ENCODE measurements at places on chromosomes 1 and 21. TPM values are rescaled to one million over a fixed set of nuclear protein-coding genes. Genes with fewer than 3 reads are reported as not detected.

DNA sequence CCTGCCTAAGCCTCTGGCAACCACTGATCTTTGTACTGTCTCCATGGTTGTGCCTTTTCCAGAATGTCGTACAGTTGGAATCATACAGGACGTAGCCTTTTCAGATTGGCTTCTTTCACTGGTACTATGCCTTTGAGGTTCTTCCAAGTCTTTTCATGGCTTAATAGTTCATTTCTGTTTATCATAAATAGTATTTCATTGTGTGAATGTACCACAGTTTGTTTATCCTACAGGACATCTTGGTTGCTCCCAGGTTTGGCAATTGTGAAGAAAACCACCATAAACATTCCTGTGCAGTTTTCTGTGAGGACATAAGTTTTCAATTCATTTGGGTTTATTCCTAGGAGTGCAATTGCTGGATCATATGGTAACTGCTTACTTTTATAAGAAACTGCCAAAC is 190.6 kb upstream of the RAB4A start:
- DNase-seq, result peak; percentile 11

DNA sequence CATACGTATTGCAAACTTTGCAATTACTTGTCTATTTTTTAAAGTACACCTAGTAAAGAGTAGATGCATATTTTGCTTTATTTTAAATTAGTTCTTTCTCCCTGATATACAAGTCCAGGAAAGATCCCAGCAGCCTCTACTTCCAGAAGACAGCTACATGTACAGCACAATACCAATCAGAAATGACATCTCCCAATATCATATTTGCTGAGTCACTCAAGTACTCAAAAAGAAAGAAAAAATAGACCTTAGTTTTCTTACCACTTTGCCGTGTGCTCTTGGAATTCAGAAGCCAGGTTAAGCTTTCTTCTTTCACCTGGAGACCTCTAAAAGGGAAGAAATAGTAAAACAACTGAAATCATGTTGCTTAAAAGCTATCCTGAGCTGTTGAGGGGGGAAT is 412.6 kb upstream of the RUNX1 start:
- DNase-seq, result no peak

DNA sequence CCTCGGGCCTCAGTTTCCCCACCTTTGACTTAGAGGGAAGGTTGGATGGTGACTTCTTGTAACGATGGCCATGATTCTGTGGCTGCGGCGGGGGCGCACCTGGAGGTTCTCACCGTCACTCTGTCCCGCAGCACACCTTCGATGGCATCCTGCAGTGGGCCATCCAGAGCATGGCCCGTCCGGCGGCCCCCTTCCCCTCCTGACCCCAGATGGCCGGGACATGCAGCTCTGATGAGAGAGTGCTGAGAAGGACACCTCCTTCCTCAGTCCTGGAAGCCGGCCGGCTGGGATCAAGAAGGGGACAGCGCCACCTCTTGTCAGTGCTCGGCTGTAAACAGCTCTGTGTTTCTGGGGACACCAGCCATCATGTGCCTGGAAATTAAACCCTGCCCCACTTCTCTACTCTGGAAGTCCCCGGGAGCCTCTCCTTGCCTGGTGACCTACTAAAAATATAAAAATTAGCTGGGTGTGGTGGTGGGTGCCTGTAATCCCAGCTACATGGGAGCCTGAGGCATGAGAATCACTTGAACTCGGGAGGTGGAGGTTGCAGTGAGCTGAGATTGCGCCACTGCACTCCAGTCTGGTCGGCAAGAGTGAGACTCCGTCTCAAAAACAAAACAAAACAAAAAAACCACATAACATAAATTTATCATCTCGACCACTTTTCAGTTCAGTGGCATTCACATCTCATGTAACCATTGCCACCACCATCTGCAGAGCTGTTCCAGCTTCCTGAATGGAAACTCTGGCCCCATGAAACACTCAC is 2.1 kb upstream of the PFKL start:
- DNase-seq, result peak; percentile 86

DNA sequence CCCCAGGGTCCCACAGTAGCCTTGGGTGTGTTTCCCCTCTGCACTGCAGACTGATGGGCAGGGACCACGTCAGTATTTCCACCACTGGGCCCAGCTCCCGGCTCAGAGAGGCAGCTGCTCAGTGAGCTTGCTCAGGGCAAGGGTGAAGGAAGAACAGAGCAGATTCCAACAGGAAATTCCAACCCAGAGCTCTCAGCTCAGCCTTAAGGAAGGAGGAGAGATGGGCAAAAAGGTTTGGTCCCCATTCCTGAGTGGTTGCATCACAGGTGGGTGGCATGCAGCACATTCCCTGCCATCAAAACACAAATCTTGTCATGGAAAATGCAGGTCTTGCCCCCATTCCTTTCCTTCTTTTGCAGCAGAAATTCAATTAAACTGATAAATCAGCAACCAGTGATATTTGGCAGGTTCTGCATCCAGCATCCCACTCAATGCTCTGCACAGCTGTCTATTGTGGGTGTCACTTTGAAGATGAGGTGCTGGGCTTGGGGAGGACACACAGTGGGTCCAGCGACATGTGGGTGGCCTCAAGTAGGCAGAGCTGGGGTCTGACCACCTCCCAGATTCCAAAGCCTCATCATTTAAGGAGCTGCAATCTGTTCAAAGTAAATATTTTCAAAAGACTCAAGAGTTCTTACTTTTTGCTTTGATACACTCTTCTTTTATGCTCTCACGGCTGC is 315.4 kb downstream of the DSCAM start:
- no peak for DNase-seq

DNA sequence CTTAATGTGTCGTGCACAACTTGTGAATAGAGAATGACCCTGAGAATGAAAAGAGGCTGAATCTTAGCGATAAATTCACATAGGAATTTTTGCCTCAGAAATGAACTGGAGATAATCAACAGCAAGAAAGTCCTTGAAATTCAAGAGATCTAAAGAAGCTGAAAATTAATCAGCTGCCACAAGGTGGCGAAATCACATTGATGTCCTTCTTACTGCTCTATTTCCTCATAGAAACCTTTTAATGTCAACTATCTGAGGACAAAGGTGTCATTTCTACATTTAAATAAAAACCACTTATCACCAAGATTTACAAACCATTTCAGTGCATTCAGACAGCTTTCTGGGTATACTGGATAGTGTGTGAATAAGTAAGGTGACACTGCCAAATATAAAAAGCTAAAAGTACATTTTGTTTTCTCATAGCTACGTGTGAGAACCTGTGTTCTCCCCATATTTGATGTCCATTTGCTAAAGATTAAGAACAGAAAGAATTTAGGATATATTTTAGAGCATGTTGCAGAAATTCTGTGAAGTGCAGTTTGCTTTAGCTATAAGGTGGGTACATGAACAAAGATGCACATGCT is 485.3 kb upstream of the PTBP2 start:
- DNase-seq, result no peak

- DNase-seq, result no peak
Measured at GRCh38 chr1:109910963-109911798, 532 bp downstream of the CSF1 start.

DNA sequence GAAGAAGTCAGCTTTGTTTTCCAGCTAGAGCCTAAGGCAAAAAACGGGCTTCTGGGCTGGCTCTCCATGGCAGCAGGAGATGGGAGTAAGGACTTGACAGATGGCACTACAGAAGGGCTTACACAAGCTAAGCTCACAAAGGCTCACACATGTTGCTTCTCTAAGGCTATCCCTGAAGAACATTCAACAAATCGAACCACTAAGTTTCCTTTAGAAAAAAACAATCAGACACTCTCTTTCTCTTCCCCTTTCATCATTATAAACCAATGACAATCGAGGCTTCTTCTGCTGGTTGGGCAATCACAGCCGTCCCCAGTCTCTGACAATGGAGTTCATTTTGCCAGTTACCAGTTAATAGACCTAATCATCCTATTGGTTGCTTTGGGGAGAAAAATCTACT is 40.5 kb downstream of the TRIT1 start:
- DNase-seq, result no peak

DNA sequence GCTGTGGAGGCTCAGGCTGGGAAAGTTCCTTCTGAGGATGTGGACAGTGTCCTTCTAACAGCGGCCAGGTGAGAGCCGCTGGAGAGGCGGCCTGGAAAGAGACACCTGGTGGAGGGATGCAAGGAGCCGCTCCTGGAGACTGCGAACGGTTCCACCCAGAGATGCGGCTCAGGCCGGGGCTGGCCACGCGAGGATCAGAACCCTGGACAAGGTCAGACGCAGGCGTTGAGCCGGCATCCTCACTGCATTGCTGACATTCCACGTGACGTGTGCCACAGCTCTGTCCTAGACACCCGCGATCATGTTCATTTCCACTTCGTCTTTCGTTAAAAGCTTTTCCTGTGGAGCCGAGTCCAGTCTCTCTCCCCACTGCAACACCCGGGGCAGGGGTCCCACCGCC is 28.8 kb downstream of the CFAP74 start:
- DNase-seq, result no peak

- no peak for DNase-seq
Measured at GRCh38 chr1:209455145-209455544, 128.4 kb upstream of the CAMK1G start.

DNA sequence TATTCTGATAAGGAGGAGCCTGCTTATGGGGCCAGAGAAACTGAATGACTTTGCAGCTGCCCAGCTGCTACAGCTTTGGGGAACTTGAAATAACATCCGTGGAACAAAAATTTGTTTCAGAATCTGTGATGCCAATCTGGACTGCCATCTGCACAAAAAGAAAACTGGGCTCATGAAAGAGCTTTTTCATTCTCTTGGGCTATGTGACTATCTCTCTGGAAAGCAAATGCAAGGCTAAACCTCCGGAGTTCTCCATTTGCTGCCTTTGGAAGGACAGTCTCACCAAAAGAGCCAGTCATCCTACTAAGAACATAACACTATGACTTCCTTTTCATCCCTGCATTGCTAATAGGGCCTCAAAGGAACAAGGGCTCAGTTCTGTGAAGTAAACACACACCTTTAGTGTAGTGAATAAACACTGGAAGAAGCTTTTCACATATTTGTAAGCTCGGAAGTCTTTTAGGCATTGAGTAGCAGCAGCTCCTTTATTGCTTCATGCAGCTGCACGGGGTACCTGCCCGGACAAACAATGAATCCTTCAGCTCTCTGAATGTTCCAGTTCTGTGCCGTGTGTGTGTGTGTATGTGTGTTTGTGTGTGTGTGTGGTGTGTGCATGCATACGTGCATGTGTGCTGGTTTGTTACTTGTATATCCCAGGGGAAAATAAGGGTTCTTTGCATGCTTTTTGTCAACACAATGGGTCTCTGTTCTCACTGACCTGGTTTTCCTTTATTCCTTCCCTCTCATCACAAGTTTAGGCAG is 255.5 kb upstream of the SGIP1 start:
- no peak for DNase-seq

GRCh38 chr1:244833734-244834542 is 1.5 kb upstream of the COX20 start:
- DNase-seq, result peak; percentile 67

- DNase-seq, result no peak
Measured at GRCh38 chr1:65297706-65298105, 11.6 kb upstream of the DNAJC6 start.

Gene SELENOF
- 148 TPM for total RNA-seq

Gene STRIP1
- 96.0 TPM for total RNA-seq

Gene BMP8B
- 0.31 TPM for total RNA-seq

Gene TMCO1
- 69.6 TPM for total RNA-seq

Gene ZFP69B
- 9.0 TPM for total RNA-seq

Gene CFAP126
- not detected for total RNA-seq

Gene SLFNL1
- total RNA-seq, result 1.2 TPM
